ENCODE measurements at places on chromosomes 3 and 15.

- no peak for DNase-seq
Observed at GRCh38 chr3:38099518-38099917, 37.4 kb downstream of the ACAA1 start.

DNA sequence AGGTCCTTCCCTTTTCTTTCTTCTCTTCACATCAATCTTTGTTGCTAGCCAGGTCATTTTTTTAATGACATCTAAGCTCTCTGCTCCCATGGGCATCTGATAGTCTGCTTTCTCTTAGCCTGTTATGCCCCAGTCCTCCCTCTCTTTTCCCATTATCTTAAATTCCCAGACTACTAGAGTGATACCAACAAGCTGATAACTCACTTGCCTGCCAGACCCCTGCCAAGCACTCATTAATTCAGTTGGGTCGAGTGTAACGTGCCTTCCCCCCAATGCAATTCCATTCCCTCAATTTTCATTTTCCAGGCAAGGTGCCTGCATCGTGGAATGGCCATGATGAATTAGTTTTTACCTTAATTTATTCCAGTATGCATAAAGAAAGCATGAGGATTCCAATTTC lies 450.8 kb upstream of the ADAMTS9 start:
- no peak for DNase-seq

- DNase-seq, result no peak
Observed at GRCh38 chr3:54936561-54936960, 8.7 kb upstream of the LRTM1 start.

DNA sequence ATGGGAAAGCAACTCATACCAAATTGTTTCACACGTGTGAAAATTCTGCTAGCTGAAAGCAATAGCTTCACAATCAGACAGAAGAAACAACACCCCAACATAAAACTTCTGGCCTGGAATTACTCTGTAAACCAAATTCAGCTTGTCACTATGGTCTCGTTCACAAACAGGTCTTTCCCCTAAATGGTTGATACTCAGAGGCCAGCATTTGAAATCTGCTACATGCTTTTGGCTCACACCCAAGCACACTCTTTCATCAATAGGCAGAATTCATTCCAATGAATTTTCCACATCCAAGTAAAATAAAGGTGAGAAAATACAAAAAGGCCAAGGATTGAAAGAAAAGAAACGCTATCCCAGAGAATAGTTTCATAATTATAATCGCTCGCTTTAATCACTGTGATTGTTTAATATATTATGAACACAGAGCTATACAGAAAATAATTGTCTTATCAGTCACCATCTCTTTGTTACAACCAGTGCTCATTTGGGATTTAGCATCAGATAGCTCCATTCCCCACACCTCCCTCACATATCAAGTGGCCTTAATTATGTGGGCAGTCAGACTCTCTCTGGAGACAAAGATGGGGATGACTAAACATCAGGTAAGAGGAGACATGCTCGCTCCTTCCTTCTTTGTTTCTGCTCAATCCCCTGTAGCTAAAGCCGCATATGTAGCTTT lies 503.8 kb upstream of the ARRDC4 start:
- no peak for DNase-seq

DNA sequence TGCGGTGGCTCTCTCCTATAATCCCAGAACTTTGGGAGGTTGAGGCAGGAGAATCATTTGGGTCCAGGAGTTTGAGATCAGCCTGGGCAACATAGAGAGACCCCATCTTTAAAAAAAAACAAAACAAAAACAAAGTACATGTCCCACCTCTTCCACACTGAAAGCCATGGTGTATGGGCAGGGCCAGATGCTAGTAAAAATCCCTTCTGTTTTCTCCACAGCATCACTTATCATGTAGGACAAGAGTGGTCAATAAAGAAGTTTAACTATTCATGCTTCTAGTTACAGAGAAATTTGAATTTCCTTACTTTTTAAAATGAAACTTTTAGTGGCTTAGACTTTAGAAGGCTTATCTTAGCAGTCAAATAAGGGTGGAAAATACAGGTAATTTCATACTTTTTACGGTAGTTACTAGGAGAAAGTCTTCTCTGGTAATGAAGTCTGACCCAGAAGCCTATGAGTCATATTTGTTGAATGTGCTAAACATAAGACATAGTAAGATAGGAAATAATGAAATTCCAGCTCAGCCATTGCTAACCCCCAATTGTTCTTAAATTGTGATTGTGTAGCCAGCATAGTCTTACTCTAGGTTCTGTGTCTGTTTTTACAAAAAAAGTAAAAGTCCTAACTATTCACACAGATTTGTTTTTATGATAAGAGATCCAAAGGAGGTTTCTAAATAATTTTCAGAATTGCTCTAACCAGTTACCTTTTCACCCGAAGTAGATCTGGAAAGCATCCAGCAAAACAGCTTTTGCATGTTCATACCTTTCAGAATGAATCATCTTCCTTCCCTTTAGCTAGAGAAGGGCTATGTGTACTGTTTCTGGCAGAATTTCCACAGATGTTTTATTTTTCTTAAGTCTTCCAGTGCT lies 16.4 kb upstream of the ZNF609 start:
- no peak for DNase-seq
